Motor neuron (in vitro differentiated cells): ENCODE measurements at places on chromosomes 16 and 17. TPM values are rescaled to one million over a fixed set of nuclear protein-coding genes. Genes with fewer than 3 reads are reported as not detected.

The NACA2 gene
- total RNA-seq, result 0.41 TPM in 1 of 2 replicates, not detected in the other

- no peak for ATAC-seq
These were observed 1.2 kb downstream of the IL4R start for GRCh38 chr16:27314986-27315332.

DNA sequence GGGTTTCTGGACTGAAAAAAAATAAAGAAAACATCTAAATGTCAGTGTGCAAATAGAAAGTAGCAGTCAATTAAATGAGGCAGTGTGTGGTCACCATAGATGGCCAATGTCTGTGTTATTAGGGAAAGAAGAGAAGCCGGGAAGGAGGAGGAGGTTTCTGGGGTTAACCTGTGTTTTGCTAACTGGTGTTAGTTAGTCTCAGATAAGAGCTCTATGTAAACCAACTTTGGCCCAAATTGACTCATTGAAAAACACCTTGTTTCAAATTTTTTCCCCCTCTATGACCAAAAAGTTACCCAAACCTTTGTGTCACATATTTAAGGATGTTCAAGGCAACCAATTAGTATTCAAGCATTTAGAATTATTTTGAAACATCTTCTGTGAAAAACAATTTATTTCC lies 530.9 kb downstream of the MAF start:
- ATAC-seq, result no peak

GRCh38 chr17:82823004-82823403 lies 16.8 kb downstream of the ZNF750 start:
- ATAC-seq, result no peak

- peak; percentile 86 for ATAC-seq
These were observed 339 bp downstream of the N4BP1 start for GRCh38 chr16:48609652-48610029.
